Cardiac muscle cell (in vitro differentiated cells and primary cell): ENCODE measurements at places on chromosomes 16 and 17.

GRCh38 chr16:53913099-53913870, 209.3 kb downstream of the FTO start:
- DNase-seq, result peak; percentile 96

- DNase-seq, result no peak
Observed at GRCh38 chr16:63960321-63960720, 1161.5 kb downstream of the CDH11 start.

GRCh38 chr17:63489291-63489690, 12.4 kb downstream of the ACE start:
- no peak for DNase-seq

GRCh38 chr17:40070709-40071312, 8.0 kb downstream of the THRA start:
- no peak for DNase-seq

DNA sequence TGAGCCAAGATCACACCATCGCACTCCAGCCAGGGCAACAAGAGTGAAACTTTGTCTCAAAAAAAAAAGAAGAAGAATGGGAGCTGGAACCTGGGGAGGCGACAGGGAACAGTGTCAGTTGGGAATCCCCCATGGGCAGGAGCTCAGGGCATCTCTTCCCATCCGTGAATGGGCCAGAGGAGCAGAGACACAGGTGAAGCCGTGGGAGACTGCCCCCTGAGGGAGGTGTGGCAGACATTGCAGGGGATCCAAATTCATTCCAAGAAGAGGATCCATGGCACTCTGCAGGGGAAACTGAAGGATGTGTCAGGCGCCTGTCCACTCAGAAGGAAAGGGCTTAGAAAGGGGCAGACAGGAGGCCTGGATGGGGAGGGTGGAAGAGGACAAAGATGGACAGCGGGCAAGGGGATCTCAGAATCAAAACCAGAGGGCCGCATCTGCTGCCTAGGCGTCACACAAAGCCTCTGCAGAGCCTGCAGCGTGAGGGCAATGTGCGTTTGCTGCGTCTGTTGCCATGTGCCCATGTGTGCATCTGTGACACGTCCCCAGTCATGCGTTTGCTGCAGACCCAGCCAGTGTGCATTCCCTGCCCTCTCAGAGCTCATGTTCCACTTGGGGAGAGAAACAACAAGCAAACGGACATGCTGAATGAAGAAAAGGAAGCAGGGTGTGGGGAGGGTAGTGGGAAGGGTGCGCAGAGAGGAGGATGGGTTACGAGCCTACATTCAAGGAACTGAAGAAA, 30.6 kb upstream of the TNRC6C start:
- no peak for DNase-seq

- no peak for DNase-seq
Observed at GRCh38 chr17:2194889-2195335, 108.7 kb downstream of the SMG6 start.

GRCh38 chr17:35076874-35077273, 13.4 kb upstream of the RFFL start:
- DNase-seq, result no peak

DNA sequence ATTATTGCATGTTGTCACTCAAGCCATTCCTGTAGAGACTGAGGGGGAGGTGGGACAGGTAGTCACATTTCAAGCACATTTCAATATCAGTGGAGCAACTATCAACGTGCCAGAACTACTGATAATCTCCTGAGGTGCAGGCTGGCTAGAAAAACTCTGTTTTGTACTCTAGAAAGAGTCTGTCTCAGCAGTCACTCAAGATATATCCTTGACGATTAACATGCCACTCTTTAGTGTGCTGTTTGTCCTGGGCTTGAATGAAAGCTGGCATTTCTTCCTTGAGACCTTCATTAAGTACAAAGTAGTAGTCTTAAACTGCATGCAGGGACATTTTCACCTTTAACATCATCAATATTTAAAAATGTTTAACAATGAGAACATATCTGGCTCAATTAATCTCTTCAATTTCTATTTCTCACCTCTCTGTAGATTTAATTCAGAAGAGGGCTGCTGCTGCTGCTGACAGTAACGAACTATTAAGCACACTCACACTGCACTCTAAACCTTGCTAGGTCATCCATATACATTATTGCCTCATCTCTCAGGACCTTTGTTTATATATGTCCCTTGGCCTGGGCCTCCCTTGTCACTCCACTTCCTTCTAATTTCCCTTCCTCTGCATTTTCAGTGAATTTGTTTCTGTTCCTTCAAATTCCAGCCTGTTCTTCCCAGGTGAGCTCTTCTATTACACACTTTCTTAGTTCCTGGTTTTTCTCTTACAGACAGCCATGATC, 412.0 kb downstream of the HAPSTR1 start:
- DNase-seq, result no peak

DNA sequence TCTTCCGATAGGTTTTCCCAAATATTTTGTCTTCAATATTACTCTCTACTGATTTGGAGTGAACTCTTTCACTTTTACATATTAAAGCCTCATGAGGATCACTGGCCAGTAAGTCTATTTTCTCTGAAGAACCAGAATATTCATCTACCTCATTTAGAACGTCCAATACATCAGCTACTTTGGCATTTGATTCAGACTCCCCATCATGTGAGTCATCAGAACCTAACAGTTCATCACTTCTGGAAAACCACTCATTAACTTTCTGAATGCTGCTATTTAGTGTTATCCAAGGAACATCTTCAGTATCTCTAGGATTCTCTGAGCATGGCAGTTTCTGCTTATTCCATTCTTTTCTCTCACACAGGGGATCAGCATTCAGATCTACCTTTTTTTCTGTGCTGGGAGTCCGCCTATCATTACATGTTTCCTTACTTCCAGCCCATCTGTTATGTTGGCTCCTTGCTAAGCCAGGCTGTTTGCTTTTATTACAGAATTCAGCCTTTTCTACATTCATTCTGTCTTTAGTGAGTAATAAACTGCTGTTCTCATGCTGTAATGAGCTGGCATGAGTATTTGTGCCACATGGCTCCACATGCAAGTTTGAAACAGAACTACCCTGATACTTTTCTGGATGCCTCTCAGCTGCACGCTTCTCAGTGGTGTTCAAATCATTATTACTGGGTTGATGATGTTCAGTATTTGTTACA, 30.9 kb downstream of the BRCA1 start:
- no peak for DNase-seq

GRCh38 chr17:13749891-13750235, 148.1 kb upstream of the HS3ST3A1 start:
- DNase-seq, result no peak

DNA sequence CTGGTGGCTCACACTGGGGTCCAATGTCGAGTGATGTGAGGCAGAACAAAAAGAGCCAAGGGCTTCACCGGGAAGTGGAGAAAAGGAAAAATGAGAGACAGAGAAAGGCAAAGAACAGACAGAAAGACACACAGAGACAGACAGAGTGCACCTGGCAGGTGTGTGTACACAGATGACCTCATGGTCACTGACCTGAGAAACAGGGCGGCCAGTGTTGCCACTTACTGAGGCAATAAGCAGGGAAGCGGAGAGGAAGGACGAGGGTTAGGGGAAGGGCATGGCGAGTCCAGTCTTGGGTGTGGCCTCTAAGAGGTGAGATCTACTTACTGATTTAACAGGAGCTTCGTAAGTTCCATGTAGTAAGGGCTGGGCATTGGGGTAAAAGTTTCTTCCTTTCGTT, 7.5 kb downstream of the GINS2 start:
- DNase-seq, result no peak

DNA sequence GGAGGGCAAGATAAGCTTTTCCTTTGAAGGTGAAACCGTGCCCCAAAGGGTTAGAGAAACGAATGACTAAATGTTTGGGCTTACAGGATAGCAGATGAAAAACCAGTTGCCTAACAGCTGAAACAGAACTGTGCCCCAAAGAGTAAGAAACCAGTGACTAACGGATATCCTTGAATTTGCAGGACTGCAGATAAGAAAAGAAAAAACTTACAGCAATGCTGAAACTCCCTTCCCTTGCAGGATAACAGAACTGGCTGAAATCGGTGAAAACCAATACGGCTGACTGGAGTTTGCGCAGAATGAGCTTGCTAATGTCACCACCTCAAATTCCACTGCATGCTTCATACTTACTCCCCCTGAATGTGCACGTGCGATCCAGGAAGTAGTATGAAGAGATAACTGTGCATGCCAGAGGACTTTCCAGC, 175.2 kb upstream of the NLRP1 start:
- DNase-seq, result peak; percentile 85

GRCh38 chr17:62780269-62780668, 27.8 kb downstream of the MARCHF10 start:
- no peak for DNase-seq

- no peak for DNase-seq
Observed at GRCh38 chr16:11783319-11784037, 13.6 kb downstream of the ZC3H7A start.

GRCh38 chr17:32503251-32504165, 16.7 kb downstream of the CDK5R1 start:
- DNase-seq, result no peak

DNA sequence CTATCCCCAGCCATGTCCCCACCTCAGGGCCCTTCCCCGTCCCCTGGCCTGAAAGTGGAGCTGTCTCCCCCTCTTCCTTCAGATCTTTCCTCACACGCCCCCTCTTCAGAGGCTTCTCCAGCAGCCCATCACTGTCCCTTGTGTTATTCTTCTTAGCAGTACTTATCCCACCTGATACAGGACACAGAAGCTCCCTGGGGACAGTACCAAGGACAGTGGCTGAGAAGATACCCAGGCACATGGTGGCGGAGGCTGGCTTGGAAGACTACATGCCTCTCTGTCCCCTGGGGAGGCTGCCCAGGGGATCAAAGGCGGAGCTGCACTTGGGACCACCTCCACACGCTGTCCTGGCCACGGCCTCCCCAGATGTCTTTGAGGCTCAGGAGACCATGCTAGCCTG, 23.9 kb downstream of the HSD11B2 start:
- DNase-seq, result no peak

DNA sequence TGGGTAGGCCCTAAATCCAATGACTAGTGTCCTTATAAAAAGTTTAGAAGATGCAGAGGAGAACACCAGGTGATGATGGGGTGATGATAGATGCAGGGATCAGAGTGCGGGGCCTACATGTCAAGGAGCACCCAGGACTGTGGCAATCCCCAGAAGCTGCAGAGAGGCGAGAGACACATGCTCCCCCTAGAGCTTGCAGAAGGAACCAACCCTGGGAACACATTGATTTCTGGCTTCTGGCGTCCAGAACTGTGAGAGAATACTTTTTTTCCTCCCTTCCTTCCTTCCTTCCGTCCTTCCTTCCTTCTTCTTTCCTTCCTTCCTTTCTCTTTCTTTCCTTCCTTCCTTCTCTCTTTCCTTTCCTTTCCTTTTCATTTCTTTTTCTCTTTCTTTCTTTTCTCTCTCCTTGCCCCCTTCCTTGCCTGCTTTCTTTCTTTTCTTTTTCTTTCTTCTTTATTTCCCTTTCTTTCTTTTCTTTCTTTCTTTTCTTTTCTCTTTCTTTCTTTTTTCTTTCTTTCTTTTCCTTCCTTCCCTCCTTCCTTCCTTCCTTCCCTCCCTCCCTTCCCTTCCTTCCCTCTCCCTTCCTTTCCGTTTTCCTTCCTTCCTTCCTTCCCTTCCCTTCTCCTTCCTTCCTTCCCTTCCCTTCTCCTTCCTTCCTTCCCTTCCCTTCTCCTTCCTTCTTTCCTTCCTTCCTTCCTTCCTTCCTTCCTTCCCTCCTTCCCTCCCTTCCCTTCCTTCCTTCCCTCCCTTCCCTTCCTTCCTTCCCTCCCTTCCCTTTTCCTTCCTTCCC, 134.3 kb downstream of the HAPSTR1 start:
- DNase-seq, result peak; percentile 41

DNA sequence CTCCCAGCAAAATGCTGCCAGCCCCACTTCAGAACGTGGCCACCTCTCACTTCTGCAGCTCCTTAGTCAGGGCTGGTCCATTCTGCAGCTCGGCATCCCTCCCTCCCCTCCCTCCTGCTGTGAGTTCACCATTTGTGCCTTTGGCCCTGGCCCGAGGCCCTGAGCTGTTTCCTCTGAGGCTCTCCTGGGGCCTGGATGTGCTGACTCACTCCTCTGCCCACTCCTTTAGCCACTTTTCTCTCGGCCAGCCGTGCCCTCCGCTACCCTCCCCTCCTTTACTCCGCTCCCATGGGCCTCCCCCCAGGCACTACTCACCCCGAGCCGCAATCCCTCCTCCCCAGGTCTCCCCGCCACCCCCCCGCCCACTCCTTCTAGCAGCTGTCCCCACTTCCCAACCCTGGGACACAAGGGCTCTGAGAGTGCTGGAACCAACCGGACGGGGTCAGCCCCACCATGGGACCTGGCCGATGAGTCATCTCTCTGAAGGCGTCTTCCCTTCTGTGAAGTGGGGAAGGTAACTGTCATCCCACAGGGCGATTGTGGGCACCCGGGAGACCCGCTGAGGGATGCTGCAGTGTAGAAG, 11.5 kb downstream of the KCNG4 start:
- DNase-seq, result no peak

DNA sequence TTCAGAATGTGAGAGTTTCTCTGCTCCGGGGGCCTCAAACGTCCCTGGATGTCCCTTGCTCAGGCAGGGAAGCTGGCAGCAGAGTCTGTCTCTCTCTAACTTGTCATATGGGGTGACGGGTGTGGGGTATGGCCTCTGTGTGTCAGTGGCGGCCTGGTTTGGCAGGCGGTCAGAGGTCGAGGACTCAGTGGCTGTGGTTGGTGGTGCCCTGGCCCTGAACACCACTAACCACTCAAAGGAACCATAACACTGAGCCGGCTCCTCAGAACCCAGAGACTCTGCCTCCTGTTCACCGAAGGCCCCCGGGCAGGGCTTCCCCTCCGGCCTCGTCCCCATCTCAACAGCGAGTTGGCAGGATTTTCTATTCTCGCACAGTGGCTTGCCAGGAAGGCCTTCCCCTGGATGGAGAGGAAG, 677 bp downstream of the P2RX1 start:
- no peak for DNase-seq

GRCh38 chr16:25788637-25789036, 96.9 kb downstream of the HS3ST4 start:
- no peak for DNase-seq

DNA sequence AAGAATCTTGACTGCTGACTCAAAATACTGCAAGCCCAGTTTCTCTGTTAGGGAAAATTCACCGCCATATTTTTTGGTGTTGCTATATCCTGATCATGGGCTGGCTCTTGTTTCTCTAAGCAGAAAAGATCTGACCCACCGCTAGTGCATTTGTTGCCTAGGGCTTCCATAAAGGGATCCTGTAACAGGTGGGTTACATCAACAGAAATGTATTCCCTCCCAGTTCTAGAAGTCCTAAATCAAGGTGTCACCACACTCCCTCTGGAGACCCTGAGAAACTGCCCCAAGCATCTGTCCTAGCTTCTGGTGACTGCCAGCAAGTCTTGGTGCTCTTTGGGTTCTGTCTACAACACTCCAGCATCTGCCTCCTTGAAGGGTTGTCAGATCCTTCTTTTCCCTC, 99.7 kb downstream of the MAF start:
- DNase-seq, result no peak

- DNase-seq, result peak; percentile 11
Observed at GRCh38 chr17:69357701-69358100, 30.8 kb upstream of the ABCA5 start.

DNA sequence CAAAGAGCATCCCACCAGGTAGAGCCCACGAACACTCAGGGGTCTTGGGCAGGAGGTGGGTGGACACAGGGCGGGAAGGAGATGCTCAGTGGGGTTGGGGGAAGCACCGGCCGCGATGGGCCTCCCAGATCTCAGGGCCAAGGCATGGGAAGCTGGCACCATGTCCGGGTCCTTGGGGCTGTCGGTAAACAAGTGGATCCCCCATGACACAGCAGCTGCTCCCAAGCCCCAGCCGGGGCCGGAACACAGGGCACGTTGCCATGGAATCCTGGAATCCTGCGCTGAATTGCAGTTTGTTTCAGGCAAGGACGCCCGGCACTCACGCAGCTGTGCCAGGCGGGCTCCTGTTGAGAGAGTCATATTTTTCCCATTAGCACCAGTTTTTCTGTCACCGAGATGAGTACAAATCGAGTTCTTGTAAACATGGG, 23.0 kb upstream of the CHMP6 start:
- DNase-seq, result no peak
